ENCODE measurements at places on chromosomes 7 and 10. TPM values are rescaled to one million over a fixed set of nuclear protein-coding genes. Genes with fewer than 3 reads are reported as not detected.

The TMEM229A gene
- polyA plus RNA-seq: not detected

The GIMAP2 gene
- polyA plus RNA-seq: 21.3 TPM

The ERVW-1 gene
- not detected for polyA plus RNA-seq

The SDK1 gene
- polyA plus RNA-seq: not detected

The TUBAL3 gene
- polyA plus RNA-seq: not detected

The NUTM2E gene
- 0.05 TPM for polyA plus RNA-seq

The TMEM196 gene
- polyA plus RNA-seq: not detected

The TRIM73 gene
- polyA plus RNA-seq: 0.55 TPM

The ZNF853 gene
- polyA plus RNA-seq: not detected

The TUBB8 gene
- not detected for polyA plus RNA-seq

The TAS2R5 gene
- polyA plus RNA-seq: 0.30 TPM

The CLEC2L gene
- not detected for polyA plus RNA-seq

The MNX1 gene
- 1.4 TPM for polyA plus RNA-seq

The MOGAT3 gene
- polyA plus RNA-seq: not detected

The BMPR1A gene
- polyA plus RNA-seq: 9.8 TPM

The COL13A1 gene
- polyA plus RNA-seq: not detected

The FAM131B gene
- not detected for polyA plus RNA-seq

The TSPAN12 gene
- 2.0 TPM for polyA plus RNA-seq

The FBXO24 gene
- 0.85 TPM for polyA plus RNA-seq

The STEAP1B gene
- not detected for polyA plus RNA-seq

The VWA2 gene
- not detected for polyA plus RNA-seq

The MYL7 gene
- polyA plus RNA-seq: not detected

The AKR1D1 gene
- polyA plus RNA-seq: 0.09 TPM

The EBF3 gene
- not detected for polyA plus RNA-seq

The TMEM243 gene
- polyA plus RNA-seq: 161 TPM

The CALHM3 gene
- not detected for polyA plus RNA-seq

The APBB1IP gene
- 28.5 TPM for polyA plus RNA-seq

The OLAH gene
- polyA plus RNA-seq: 0.13 TPM

The CCDC146 gene
- 0.28 TPM for polyA plus RNA-seq

The GIMAP1 gene
- 1.1 TPM for polyA plus RNA-seq

The TEX36 gene
- not detected for polyA plus RNA-seq

The ZNF777 gene
- 2.4 TPM for polyA plus RNA-seq

The AKR1C4 gene
- 0.20 TPM for polyA plus RNA-seq

The OR2A12 gene
- not detected for polyA plus RNA-seq

The IFIT5 gene
- 9.1 TPM for polyA plus RNA-seq

The IL2RA gene
- polyA plus RNA-seq: 5.7 TPM

The STRA8 gene
- not detected for polyA plus RNA-seq

The ACTL6B gene
- polyA plus RNA-seq: not detected

The PIK3CG gene
- polyA plus RNA-seq: 2.5 TPM

The SAP25 gene
- 0.38 TPM for polyA plus RNA-seq

The CAMK2B gene
- polyA plus RNA-seq: not detected

The ATOH7 gene
- polyA plus RNA-seq: not detected

The FAM204A gene
- 67.2 TPM for polyA plus RNA-seq

The CAMK1D gene
- 3.5 TPM for polyA plus RNA-seq

The VAX1 gene
- polyA plus RNA-seq: not detected

The CPN1 gene
- polyA plus RNA-seq: not detected

The MRLN gene
- not detected for polyA plus RNA-seq

The LRRD1 gene
- polyA plus RNA-seq: not detected

The FAM24B gene
- polyA plus RNA-seq: 5.5 TPM

The BHLHA15 gene
- polyA plus RNA-seq: 2.0 TPM

The GTF2IRD1 gene
- 1.6 TPM for polyA plus RNA-seq
